Large intestine (tissue), 12 donors: ENCODE measurements at places on chromosomes 16 and 17.

DNA sequence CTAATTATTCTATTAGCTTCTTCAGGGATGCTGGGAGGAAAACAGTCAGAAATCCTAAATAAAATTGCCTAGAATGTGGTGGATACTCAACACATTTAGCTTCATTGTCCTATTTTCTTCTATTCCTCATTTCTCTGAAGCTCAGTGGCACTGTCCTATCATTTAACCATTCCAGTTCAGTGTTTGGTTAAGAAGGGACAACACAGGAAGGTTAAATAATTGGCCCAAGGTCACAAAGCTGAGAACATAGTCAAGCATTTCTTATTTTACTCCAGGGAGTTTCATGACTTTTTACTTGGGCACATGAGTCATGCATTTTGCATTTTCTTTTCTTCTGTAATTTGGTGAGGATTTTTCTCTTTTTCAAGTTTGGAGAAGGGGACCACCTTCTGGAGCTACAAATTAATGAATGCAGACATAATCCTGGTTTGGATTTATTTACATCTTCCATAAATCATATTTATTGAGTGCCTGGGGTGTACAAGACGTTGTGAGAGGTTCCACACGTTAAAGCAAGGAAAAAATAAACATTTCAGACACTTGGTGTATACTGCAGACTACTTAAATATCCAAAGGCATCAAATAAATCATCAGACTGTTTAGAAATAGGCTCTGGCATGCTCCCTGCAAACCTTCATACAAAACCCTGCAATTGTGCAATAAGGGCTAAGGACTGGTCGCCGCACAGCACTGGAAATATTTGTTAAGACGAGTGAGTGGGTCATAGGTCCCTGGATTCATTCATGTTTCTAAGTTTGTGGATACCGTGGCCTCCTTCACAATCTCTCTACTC, 263.9 kb downstream of the MAF start:
- no peak for DNase-seq

DNA sequence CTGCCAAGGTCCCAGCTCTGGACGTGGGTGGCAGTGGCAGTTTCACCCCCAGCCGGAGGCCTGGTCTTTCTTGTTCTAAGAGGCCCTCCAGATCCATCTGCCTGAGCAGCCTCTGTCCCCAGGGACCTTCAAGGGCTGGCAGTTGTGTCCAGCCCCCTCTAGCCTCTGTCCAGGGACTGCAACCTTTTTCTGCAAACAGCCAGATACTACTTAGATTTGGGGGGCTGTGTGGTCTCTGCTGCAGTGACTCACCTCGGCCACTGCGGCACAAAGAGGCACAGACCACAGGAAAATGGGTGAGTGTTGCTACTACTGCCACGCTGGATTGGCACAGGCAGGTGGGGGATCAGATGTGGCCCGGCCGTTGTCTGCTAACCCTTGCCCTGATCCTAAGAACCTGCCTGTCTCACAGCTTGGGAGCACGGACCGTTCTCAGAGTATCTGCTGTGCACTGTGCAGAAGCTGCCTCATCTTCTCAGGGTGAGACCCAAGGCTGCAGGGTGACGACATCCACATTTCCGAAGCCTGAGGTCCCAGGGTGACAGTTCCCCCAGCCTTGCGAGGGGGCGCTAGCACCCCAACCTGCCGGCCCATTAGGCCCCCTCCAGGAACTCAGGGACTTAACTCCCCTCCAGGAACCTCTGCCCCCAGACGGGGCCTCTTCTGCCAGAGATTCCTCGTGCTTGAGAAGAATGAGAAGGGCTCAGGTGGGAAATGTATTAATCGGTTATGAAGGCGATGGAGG, 27.6 kb downstream of the MXRA7 start:
- no peak for DNase-seq

DNA sequence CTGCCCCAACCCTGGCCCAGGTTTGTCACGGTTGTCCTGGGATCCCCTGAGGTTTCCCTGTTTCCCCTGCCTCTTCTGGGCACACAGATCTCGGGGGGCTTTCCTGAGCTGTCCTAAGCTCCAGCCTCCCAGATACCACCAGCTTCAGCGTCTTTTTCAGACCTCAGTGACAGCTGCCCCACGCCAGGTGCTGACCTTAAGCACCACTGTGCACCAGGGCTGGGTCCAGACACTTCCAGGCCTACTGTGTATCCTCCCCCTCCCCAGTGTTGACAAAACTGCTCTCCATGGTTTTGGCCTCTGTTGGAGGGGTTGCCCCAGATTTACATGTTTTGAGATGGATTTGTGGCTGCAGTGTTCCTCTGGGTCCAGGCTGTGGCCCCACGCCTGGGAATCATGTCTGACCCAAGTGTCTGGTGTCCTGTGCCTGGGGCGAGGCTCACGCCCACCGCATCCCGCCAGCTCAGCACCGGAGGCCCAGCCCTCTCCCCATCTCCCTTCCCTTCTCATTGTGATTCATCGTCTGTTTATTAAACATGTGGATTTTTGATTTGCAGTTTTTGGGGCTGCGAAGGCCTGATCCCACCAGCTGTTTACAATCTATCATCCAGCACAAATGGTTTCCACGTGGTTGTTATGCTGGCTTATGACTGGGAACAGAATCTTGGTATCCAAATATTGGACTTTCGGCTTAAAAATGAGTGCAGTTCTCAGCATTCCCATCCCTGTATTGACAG, 82.1 kb downstream of the METRNL start:
- DNase-seq = peak; percentile 18

DNA sequence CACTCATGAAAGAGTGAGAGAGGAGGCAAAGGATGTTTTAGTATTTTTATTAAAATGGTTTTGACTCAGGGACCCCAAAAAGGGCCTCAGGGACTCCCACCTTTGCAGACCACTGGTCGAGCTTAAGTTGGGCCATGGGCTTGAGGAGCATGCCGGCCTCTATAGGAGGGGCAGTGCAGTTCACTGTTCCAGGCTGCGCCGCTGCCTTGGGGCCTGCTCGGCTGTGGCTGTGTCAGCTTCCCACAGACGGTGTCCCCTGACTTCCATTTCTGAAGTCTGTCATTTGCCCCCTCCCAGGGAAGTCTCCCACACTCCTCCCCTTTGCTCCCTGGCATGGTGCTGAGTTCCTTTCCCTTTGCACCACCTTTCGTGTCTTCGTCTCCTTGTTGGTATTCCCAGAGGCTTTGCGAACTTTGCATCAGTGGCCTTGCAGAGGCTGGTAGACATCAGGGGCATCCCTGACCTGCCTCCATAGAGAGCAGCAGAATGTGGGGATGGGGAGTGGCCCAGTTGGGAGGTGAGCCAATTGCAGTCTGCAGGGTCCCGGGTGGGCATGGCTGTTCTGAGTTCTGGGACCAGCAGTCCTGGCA, 17.1 kb downstream of the MPRIP start:
- DNase-seq = no peak

GRCh38 chr17:8939496-8940334, 25.8 kb downstream of the PIK3R5 start:
- DNase-seq = no peak

DNA sequence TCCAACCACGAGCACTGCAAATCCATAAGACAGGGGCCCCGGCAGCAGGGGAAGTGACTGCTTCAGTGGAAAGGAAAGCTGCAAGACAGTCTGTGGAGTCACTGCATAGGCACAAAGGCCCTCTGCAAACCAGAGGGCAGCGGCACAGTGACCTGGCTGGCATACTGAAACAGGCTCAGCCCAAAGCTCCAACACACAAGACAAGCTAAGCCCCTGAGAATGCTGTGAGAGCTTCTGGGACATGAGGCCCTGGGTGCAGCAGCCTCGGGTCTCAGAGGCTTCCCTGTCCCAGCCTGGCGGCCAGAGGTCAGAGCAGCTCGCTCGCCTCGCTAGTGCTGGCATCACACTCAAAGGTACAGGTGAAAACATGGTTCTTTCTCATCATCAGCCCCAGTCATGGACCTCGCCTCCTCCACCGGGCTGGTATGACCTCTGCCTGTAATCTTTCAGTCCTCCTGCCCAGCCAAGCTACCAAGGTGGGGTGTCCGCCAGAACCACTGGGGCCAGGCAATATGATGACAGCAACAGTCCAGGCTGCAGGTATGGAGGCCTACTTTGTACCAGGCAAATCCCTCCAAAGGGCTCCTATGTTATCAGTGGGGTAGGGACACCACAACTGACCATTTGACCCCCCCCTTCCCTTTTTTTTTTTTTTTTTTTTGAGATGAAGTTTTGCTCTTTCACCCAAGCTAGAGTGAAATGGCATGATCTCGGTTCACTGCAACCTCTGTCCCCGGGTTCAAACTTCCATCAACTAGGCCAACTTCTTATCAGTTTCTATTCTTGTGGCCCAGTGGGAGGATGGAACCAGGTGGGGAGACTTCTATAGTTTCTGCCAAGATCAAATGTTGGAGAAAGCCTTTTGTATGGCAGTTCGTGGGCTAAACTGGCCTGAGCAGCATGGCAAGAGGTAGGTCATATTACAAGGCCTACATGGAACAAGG, 19.2 kb downstream of the ST3GAL2 start:
- DNase-seq = no peak

DNA sequence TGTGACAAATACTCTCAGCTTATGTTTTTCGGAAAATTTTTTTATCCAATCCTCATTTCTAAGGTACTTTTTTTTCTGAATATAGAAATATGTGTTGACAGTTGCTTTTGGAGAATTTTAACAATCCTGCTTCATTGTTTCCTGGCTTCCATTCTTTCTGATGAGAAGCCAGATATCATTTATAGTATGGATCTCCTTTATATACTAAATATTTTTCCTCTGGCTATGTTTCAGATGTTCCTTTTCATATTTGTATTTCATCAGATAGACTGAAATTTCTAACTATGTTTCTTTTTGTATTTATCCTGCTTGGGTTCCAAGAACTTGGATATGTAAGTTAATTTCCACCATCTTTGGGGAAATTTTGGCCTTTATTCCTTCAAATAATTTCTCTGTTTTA, 138.9 kb upstream of the CDH11 start:
- DNase-seq = no peak

- no peak for DNase-seq
These were observed 332.8 kb downstream of the MAF start for GRCh38 chr16:79267781-79268180.

DNA sequence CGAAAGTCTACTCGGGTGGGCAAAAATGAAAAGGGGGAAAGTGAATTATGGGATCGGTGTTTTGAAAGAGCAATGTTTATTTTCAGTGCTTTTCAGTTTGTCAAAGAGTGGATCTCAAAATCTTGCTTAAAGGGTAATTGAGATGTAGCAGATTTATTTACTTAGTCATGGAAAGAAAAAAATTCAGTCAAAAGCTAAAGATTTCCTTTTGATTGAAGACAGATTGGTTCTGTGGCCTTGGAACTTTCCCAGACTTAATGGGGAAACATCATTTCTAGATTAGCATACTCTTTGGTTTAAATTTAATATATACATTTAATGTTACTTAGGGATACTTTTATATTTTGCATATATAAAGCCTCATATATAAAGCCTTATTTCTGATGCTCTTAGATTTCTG, 20.6 kb downstream of the PRKAR1A start:
- no peak for DNase-seq

DNA sequence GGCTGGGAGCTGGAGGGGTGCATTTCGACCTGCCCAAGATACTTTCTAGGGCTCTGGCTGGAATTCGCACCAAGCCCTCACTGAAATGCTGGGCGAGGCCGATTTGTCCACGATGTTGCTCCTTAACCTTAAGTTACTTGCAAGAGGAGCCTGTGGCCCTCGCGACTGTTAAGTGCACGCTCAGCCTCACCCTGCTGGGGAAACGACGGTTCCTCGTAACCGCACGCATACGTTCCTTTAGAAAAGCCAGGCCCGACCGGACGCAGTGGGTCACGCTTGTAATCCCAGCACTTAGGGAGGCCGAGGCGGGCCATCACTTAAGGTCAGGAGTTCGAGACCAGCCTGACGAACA, 607 bp upstream of the NCOR1 start:
- DNase-seq = no peak

- DNase-seq = no peak
These were observed 662 bp downstream of the PGS1 start for GRCh38 chr17:78379131-78379491.

DNA sequence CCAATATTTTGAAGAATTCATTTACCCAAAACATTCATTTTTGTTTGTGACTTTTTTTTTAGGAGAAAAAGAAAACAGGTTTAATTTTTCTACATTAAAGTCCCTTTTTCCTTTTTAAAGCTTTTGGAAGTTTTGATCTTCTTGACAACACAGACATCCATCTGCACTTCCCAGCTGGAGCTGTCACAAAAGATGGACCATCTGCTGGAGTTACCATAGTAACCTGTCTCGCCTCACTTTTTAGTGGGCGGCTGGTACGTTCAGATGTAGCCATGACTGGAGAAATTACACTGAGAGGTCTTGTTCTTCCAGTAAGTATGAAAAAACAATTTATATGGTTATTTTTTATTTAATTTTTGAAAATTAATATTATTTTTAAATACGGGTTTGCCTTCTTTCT, 37.2 kb downstream of the SIAH1 start:
- DNase-seq = no peak

GRCh38 chr17:43768382-43768781, 9.8 kb upstream of the SOST start:
- DNase-seq = no peak

DNA sequence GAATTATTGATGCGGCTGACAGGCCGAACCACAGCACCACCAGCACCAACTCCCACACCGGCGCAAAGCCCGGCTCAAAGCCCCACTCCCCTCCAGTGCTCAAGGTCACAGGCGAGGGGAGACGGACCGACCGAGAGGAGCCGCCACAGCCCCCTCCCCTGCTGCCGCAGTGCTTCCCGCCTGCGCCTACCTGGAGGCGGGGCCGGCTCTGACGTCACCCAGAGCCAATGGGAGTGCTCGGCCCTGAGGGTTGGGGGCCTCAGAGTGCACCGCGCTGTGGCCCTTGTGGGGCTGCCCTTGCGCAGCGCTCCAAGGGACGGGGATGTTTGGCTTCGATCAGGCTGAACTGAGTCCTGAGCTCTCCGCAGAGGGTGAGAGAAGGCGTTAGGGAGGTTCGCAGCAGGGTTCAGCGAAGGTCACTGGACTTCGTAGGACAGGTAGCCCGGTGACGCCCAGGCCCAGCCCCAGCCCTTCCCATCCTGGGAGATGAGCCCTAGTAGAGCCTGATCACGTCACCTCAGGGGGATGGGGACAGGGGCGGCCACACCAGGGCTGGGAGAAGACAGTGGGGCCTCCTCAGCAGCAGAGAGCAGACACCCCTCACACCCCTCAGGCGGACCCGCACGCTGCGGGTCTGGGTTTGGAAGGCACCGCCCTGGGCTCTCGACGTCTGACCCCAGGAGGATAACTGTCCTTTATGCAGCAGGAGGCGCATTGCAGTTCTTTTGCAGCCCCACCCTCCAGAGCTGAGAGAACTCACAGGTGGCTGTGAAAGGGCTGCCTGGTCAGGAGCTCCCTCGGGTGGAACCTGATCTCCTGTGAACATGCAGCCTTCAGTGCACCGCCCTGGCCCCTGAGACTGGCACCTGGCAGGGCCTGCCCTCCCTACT, 1.5 kb downstream of the NDRG4 start:
- peak; percentile 62 for DNase-seq

GRCh38 chr17:57256708-57257112, 387 bp downstream of the MSI2 start:
- DNase-seq = peak; percentile 63

- no peak for DNase-seq
These were observed 108.6 kb downstream of the BANP start for GRCh38 chr16:88059701-88060386.

- DNase-seq = no peak
These were observed 61.7 kb downstream of the MARF1 start for GRCh38 chr16:15581127-15581815.
